ENCODE measurements at places on chromosomes 2 and 18.
A peak's percentile ranks its signal among the peaks of the same experiment; 100 is the strongest.

DNA sequence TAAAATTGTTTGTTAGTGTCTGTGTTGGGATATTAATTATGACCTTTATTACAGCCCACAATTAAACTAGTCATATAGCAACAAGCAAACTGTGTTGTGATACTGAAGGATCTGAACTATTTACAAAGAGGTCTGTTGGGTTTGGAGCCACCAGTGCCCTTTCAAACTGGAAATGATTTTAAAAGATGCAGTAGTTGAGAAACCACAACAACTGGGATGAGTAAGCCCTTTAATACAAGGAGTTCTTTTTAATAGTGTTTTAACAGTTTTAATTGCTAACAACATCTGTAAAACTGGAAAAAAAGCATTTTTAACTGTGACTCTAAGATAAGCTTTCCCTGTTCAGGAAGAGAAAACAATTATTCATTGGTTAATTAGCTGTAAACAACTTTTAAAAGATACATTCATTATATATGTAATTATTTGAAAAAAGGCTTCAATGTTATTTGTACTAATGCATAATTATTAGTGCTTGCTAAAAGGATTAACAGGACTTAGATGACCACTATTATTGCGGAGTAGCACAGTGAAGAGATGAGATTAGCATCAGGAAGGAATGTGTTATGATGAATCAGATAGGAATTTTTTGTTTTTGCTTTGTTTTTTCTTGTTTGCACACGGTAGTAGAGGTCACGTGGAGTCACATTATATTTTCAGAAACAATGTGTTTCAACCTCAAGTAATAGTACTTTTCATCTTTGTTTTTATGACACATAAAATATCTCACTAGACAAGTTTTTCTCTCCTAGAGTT lies 392.7 kb upstream of the FANCL start:
- peak; percentile 56 for DNase-seq

- peak; percentile 67 for DNase-seq
Observed at GRCh38 chr18:35371412-35372195, 5.5 kb downstream of the ZNF396 start.

DNA sequence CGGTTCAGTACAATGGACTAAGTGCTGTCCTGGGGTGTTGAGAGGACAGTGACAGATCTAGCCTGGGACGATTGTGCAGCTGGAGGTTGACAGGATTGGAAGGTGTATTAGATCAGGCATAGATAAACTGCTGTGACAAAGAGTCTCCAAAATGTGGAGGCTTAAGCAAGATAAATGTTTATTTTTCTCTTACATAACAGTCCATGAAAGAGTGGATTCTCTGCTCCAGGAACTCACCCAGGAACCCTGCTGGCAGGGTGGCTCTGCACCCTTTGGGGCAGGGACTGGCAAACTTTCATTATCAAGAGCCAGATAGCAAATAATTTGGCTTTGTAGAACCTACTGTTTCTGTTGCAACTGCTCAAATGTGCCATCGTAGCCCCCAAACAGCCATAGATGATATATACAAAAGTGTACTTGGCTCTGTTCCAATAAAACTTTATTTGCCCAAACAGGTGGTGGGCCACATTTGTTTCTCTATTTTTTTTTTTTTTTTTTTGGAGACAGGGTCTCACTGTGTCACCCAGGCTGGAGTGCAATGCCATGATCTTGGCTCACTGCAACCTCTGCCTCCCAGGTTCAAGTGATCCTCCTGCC lies 9.7 kb downstream of the HRH4 start:
- DNase-seq, result no peak

GRCh38 chr2:66561645-66562303 lies 126.8 kb downstream of the MEIS1 start:
- DNase-seq, result peak; percentile 21

GRCh38 chr2:235868645-235869044 lies 299.5 kb downstream of the GBX2 start:
- DNase-seq, result no peak

GRCh38 chr2:7063789-7064188 lies 146.6 kb downstream of the RNF144A start:
- DNase-seq, result no peak

GRCh38 chr2:233075966-233076339 lies 15.8 kb downstream of the INPP5D start:
- no peak for DNase-seq

DNA sequence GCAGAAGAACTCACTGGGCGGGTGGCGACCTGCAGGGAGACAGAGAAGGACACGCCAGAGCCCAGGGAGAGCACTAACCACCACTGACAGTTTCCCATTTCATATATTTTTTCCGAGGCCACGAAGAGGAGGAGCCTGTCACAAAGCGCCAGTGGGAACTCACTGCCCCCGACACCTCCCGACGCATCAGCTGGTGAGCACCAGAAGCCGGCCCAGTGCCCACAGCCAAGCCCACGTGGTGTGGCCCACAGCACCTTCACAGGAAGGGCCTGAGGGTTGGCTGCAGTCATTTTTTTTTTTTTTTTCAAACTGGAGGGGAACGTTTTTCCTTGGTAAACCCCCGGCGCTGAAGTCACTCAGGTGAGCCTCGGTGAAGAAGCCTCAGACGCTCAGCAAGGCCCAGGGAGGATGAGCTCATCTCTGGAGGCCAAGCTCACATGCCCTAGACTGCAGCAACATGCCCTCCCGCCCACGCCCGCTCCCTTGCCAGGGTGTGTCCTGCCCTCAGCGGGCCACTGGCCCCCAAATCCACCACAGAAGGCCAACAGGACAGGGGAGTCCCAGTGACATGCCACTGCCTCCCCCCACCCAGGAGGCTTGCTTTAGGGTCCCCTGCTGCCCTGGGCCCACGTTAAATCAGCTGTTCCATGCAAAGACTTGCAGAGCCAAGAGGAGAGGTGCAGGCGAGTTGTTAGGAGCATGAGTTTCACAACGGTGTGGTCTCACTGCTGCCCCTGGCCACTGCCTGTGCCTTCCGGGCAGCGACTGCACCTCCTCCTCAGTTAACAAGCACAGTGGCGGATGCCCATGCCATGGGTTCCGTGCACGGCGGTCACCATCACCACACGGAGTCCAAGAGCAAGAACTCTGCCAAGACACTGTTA lies 68.1 kb downstream of the PARD6G start:
- no peak for DNase-seq

- no peak for DNase-seq
Observed at GRCh38 chr2:192090911-192091310, 103.8 kb downstream of the TMEFF2 start.

DNA sequence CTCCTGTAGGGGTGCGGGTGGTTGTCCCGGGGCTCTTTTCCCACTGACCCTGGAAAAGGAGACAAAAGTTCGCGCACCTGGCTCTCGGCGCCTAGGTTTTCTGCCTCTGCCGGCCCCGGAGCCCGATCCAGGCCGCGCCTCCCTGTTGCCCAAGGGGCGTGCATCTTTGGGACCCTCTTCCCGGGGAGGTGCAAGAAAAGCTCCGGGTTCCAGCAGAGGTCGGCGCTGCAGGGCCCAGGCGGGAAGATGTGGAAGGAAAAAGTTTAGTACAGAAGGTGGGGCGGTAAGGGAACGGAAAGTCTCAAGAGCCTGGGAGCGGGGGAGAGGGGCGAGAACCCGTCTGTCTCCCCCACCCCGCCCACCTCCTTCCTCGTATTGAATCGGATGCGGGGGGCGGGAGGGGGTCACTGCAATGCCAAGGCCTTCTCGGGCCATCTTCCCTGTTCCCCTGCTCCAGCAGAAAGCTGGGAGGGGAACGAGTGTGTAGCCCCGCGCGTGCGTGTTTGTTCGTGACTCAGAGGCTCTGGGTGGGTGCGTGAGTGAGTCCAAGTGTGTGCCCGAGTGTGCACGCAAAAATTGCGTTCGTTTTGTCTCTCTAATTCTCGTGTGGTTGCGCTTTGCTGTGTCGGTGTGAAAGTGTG lies 6.3 kb upstream of the EN1 start:
- DNase-seq, result peak; percentile 62

DNA sequence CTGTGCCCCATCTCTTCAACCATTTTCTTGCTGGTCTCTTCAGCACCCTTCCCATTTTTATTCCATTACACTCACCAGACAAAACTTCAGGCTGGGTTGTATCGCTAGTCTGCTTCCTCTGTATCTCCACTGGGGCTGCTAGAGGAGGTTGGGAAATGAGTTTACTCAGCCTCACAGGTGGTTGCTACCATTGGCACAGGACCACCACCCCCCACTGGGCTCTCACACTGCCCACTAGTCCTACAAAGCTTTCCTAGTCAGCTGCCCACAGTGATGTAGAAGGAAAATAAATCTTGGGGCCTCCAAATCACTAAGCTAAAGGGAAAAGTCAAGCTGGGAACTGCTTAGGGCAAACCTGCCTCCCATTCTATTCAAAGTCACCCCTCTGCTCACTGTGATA lies 12.3 kb upstream of the IL1B start:
- DNase-seq, result no peak

- no peak for DNase-seq
Observed at GRCh38 chr2:9821805-9822445, 21.3 kb upstream of the TAF1B start.

GRCh38 chr2:239307221-239307569 lies 93.6 kb downstream of the HDAC4 start:
- no peak for DNase-seq

DNA sequence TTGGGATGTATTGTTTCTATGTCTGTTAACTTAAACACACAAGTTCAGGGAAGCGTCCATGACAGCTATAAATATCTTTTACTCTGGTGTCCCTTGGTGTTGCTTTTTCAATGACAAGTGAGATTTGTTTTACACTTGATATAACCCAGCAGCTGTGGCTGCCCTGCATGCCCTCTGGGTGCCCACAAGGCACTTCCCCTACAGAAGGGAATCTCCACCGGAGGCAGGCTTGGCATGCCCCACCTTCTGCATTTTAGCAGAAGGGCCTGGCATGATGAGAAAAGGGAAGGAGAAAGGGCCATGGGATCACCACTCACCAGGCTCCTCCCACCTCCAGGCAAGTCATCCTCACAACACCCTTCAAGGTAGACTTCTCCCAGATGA lies 68.7 kb downstream of the TMEM247 start:
- no peak for DNase-seq

GRCh38 chr2:225486236-225486635 lies 86.7 kb downstream of the NYAP2 start:
- no peak for DNase-seq

GRCh38 chr2:73043929-73044832 lies 27.3 kb downstream of the SFXN5 start:
- no peak for DNase-seq

DNA sequence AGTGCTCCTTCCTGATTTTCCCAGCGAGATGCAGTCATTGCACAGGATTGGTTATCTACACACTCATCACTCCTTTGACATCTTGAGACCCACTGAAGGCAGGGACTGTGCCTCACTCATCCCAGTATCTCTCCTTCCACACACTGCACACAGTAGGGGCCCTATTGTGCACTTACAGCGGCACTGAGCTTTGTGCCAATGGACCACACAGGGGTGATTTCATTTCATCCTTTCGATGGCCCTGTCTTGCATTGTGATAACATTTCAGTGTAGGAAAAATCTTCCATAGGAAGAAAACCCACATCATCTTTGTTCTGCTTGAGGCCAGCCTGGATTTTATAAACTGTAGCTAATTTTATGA lies 11.0 kb upstream of the LRRFIP1 start:
- no peak for DNase-seq

DNA sequence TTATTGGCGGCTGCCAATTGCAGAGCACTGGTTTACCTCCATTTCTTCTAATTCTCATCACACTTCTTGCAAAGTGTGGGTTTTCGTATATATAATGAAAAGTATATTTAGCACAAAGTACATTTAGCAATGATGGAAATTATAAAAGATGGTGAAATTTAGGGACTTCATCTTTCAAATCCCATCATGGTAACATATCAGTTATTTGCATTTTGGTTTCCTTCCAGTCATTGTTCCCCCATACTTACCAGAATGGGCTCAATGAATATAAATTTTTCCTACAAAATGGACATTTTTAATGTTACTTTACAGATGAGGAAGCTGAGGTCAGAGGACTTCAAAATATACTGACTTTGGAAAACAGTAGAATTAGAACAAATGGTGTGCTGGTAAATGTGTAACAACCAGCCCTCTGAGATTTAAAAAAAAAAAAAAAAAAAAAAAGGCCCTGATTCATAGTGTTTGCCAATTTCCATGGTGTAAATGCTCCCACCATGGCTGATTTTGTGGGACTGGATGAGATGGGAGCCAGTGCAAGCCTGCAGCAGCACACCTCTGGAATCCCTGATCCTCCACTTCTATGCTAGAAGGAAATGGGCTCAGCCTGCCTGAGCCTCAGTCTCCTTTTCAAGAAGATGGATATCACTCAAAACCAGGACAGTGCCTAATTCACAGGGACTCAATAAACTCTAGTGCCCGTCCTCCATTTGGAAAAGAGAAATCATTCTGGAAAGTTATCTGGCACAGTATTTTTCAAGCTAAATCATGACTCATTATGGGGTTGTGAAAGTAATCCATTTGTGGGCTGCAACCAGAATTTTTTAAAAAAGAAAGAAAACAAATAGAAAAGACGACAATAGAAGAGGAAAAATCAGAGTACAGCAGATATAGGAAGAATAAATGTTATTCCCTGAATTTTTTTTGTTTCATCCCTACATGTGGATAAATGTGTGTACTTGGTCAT lies 34.0 kb downstream of the LBH start:
- peak; percentile 42 for DNase-seq

- DNase-seq, result peak; percentile 89
Observed at GRCh38 chr2:106944215-106944614, 58.2 kb upstream of the ST6GAL2 start.

GRCh38 chr2:14632133-14632936 lies at the start of gene LRATD1:
Gene LRATD1 (plus strand): TSS chr2:14632717. CDS start chr2:14633980, 1,263 bp downstream.
- DNase-seq, result peak; percentile 86

DNA sequence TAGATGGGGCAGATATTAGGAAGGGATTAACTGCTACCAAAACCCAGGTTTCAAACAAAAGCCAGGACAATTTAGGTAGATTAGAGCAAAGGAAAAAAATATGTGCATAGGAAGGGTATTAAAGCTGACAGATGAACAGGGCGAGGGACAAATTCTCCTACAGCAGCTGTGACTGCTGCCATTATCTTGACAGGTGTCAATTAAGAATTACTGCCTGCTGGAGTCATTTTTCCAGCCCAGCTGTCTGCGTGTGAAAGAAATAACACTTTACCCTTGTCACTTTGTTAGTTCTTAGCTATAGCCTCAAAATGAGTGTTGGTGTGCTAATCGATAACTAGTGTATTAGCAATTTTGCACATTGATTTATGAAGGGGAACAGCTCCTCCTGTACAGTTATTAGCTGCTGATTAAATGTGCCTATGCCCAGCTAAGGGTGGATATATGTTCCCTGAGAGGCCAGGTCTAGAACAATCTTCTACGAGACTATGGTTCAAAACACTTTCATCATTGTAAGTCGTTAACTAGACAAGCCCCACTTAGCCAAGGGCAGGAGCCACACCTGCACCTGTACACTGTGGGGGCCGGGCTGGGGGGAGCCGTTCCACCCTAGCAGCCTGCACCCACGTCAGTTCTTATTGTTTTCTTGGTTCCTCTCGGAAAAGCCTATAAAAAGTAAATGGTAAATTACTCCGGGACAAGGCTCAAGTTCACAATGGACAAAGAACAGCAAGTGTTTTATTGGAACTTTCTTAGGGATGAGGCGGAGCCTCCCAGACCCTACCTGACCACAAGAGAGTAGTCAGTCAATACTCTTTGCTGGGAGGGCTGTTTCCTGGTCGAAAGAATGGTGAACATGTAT lies 7.7 kb downstream of the TSHZ1 start:
- no peak for DNase-seq

GRCh38 chr2:142038826-142039225 lies 92.0 kb downstream of the LRP1B start:
- DNase-seq, result peak; percentile 46
